MCF 10A (cell line): ENCODE measurements at places on chromosomes 4 and X. TPM values are rescaled to one million over a fixed set of nuclear protein-coding genes. Genes with fewer than 3 reads are reported as not detected.

- H3K4me3 ChIP-seq: no peak overlapping the region
- DNase-seq: no peak
- no peaks in the 10 kb centered on the region for H3K27me3 ChIP-seq
- H3K36me3 ChIP-seq: no peaks in the 10 kb centered on the region
- H3K4me1 ChIP-seq: peaks cover 5% of the 10 kb centered on the region
Observed at GRCh38 chr4:141417387-141417786, 196.7 kb downstream of the ZNF330 start.

DNA sequence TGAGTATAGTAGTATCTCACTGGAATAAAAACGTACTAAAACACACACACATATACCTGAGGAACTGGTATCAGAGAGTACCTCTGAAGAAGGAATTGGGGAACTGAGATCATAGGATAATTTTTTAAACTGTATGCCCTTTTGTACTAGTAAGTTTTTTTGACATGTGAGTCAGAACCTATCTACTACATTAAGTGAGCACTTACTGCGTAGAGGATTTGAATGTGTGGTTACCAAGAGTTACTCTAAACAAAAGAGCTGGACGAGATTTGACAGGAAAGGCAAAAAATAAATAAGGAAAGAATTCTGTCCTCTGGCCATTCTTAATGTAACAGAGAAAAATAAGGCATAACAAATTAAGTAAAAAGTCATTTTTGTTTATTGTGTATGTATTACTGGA lies 546.5 kb upstream of the FAT1 start:
- no peaks in the 10 kb centered on the region for H3K27me3 ChIP-seq
- no peak overlapping the region for H3K27ac ChIP-seq
- H3K4me3 ChIP-seq: no peak overlapping the region
- H3K4me1 ChIP-seq: no peaks in the 10 kb centered on the region

MAGED4 gene
- total RNA-seq: not detected in 2 replicates

DNA sequence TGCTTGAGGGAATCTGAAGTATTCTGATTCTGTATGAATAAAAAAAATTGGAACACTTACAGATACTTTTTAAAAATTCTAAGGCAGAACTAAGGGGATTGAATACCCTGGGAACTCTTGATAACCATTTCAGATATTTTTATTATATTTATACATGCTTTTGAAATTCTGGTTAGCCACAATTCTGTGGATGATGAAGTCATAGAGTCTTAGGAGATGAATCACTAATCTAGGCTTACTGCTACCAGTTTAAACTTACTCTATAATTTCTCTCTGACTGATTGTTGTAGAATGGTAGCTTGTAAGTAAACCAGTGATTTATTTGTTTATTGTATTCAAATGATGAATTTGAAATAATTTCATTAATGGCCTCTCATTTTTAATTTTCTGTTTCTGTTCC lies 11.4 kb upstream of the SLAIN2 start:
- H3K27ac ChIP-seq: peak overlapping the region; percentile 58
- peaks cover 42% of the 10 kb centered on the region for H3K4me1 ChIP-seq
- DNase-seq: peak; percentile 53
- no peaks in the 10 kb centered on the region for H3K27me3 ChIP-seq

PAGE5 gene
- not detected in 2 replicates for total RNA-seq

NLGN3 gene
- 0.42 and 0.44 TPM in 2 replicates for total RNA-seq

GRCh38 chr4:27233531-27233930 lies 372.9 kb downstream of the STIM2 start:
- no peak overlapping the region for H3K27ac ChIP-seq
- DNase-seq: no peak
- H3K4me3 ChIP-seq: no peak overlapping the region
- no peaks in the 10 kb centered on the region for H3K27me3 ChIP-seq
- no peaks in the 10 kb centered on the region for H3K36me3 ChIP-seq

DNA sequence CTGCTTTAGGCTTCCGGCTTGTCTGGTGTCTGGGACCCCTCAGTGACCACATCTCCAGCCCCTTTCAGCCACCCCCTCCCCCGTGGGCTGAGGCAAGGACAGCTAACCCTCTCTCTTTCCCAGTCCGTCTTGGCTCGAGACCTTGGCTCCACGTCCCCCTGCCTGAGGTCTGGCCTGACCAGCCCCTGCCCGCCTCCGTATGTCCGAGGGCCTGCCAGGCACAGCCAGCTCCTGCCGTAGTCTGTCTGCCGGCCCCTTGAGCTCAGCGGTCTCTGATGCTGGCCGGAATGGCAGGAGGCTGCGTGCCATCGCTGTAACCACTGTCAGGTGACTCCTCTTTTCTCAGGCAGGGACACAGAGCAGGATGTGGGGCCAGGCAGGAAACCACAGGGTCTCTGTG lies 73.3 kb upstream of the LRPAP1 start:
- no peak overlapping the region for H3K27ac ChIP-seq
- H3K36me3 ChIP-seq: no peaks in the 10 kb centered on the region
- no peaks in the 10 kb centered on the region for H3K4me1 ChIP-seq
- no peak overlapping the region for H3K4me3 ChIP-seq
- no peaks in the 10 kb centered on the region for H3K27me3 ChIP-seq
- no peak for DNase-seq

DNA sequence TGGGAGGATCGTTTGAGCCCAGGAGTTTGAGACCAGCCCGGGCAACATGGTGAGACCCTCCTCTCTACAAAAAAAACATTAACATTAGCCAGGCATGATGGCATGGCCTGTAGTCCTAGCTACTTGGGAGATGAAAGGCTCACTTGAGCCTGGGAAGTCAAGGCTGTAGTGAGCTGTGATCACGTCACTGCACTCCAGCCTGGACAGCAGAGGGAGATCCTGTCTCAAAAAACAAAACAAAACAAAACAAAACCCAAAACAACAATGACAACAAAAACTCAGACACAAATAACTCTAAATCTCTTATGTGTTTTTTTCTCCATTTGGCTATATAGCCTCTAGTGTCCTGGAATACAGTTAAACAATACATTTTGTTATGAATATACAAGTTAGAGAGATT lies 127.3 kb upstream of the STK26 start:
- H3K4me1 ChIP-seq: no peaks in the 10 kb centered on the region
- peaks cover 60% of the 10 kb centered on the region for H3K27me3 ChIP-seq
- no peak overlapping the region for H3K4me3 ChIP-seq
- no peak overlapping the region for H3K27ac ChIP-seq

DNA sequence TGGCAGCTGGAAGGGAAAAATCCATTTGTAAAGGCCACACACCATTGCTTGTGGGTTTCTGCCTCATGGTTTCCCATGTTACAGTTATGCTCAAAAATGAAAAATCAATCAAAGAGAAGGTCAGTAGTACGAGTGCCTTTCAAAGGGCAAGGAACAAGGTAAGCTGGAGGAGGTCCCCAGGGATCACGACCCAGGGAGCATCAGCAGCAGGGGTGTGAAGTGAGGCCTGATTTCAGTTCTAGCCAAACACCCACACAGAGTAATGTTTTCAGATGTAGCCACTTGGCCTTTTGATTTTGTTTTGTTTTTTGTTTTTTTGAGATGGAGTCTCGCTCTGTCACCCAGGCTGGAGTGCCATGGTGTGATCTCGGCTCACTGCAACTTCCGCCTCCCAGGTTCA lies 69.4 kb upstream of the AFAP1 start:
- no peak for DNase-seq
- H3K27me3 ChIP-seq: peaks cover 30% of the 10 kb centered on the region
- no peaks in the 10 kb centered on the region for H3K4me1 ChIP-seq
- H3K4me3 ChIP-seq: no peak overlapping the region
- H3K36me3 ChIP-seq: no peaks in the 10 kb centered on the region

- no peaks in the 10 kb centered on the region for H3K4me1 ChIP-seq
- no peak overlapping the region for H3K27ac ChIP-seq
- H3K4me3 ChIP-seq: no peak overlapping the region
- peak; percentile 3 for DNase-seq
- no peaks in the 10 kb centered on the region for H3K27me3 ChIP-seq
- no peaks in the 10 kb centered on the region for H3K36me3 ChIP-seq
Observed at GRCh38 chr4:48122756-48123155, 11.3 kb downstream of the TXK start.

- H3K4me1 ChIP-seq: no peaks in the 10 kb centered on the region
- no peak overlapping the region for H3K4me3 ChIP-seq
- no peaks in the 10 kb centered on the region for H3K27me3 ChIP-seq
- H3K27ac ChIP-seq: no peak overlapping the region
- peaks cover 6% of the 10 kb centered on the region for H3K36me3 ChIP-seq
- no peak for DNase-seq
Observed at GRCh38 chr4:13244444-13244843, 239.7 kb downstream of the RAB28 start.

- no peak overlapping the region for H3K4me3 ChIP-seq
- DNase-seq: peak; percentile 62
- no peaks in the 10 kb centered on the region for H3K27me3 ChIP-seq
- no peak overlapping the region for H3K27ac ChIP-seq
Observed at GRCh38 chr4:139144911-139145551, 32.0 kb downstream of the ELF2 start.

PPP1R2C gene
- not detected in 2 replicates for total RNA-seq

DNA sequence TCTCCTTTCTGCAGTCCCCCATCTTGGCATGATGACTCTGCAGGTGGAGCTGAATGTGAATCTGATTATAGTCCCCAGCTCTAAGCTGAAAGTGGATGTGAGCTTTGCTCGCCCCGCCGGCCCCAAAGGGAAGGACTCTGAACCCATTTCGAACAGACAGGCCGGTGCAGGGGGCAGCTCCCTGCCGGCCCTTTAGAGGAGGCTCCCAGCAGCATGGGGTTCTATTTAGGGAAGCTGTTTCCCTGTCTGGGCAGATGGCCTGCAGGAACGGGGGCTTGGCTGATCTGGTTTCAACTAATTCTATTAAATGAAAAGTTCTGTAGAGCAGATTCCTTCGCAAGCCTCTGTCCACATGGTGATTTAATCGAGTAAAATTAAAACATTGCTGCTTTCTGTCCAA lies 104.8 kb upstream of the MSX1 start:
- no peaks in the 10 kb centered on the region for H3K27me3 ChIP-seq
- H3K4me1 ChIP-seq: no peaks in the 10 kb centered on the region
- no peaks in the 10 kb centered on the region for H3K36me3 ChIP-seq
- DNase-seq: no peak

ARHGAP36 gene
- total RNA-seq: not detected in 2 replicates

- peak overlapping the region; percentile 86 for H3K4me3 ChIP-seq
- peaks cover 13% of the 10 kb centered on the region for H3K4me1 ChIP-seq
- H3K36me3 ChIP-seq: no peaks in the 10 kb centered on the region
- no peak overlapping the region for H3K27ac ChIP-seq
Observed at GRCh38 chr4:2042204-2042946, 16.8 kb upstream of the NAT8L start.

- no peaks in the 10 kb centered on the region for H3K27me3 ChIP-seq
- no peak overlapping the region for H3K4me3 ChIP-seq
- no peaks in the 10 kb centered on the region for H3K36me3 ChIP-seq
- no peak for DNase-seq
- no peaks in the 10 kb centered on the region for H3K4me1 ChIP-seq
Observed at GRCh38 chr4:42268824-42269223, 116.4 kb upstream of the BEND4 start.

- no peaks in the 10 kb centered on the region for H3K27me3 ChIP-seq
- H3K4me1 ChIP-seq: peaks cover 11% of the 10 kb centered on the region
- DNase-seq: peak; percentile 90
- no peak overlapping the region for H3K4me3 ChIP-seq
- peaks cover 19% of the 10 kb centered on the region for H3K36me3 ChIP-seq
Observed at GRCh38 chr4:73222466-73223257, 35.9 kb downstream of the ANKRD17 start.

GLRA2 gene
- total RNA-seq: not detected in 2 replicates

GRCh38 chr4:102869569-102870197 lies 891 bp downstream of the CISD2 start:
- DNase-seq: no peak
- peak overlapping the region; percentile 98 for H3K4me3 ChIP-seq
- no peaks in the 10 kb centered on the region for H3K27me3 ChIP-seq
- H3K4me1 ChIP-seq: peaks cover 23% of the 10 kb centered on the region
- H3K36me3 ChIP-seq: peaks cover 22% of the 10 kb centered on the region

GC gene
- total RNA-seq: not detected in 2 replicates
